Transverse colon (tissue), 4 donors: ENCODE measurements at places on chromosomes 1 and 21. TPM values are rescaled to one million over a fixed set of nuclear protein-coding genes. Genes with fewer than 3 reads are reported as not detected.

The S100B gene
- 14.6 TPM for total RNA-seq

The MAP3K21 gene
- total RNA-seq, result 69.3 TPM

The LCE1A gene
- total RNA-seq, result not detected

The PAX7 gene
- not detected for total RNA-seq
